ENCODE measurements at places on chromosomes 3 and 15.

GRCh38 chr3:118781839-118782238, 252.8 kb downstream of the IGSF11 start:
- no peak for DNase-seq

GRCh38 chr15:64754663-64755426, 20.5 kb downstream of the RBPMS2 start:
- DNase-seq: no peak

- DNase-seq: no peak
Measured at GRCh38 chr3:123298903-123299302, 97.2 kb downstream of the SEC22A start.

DNA sequence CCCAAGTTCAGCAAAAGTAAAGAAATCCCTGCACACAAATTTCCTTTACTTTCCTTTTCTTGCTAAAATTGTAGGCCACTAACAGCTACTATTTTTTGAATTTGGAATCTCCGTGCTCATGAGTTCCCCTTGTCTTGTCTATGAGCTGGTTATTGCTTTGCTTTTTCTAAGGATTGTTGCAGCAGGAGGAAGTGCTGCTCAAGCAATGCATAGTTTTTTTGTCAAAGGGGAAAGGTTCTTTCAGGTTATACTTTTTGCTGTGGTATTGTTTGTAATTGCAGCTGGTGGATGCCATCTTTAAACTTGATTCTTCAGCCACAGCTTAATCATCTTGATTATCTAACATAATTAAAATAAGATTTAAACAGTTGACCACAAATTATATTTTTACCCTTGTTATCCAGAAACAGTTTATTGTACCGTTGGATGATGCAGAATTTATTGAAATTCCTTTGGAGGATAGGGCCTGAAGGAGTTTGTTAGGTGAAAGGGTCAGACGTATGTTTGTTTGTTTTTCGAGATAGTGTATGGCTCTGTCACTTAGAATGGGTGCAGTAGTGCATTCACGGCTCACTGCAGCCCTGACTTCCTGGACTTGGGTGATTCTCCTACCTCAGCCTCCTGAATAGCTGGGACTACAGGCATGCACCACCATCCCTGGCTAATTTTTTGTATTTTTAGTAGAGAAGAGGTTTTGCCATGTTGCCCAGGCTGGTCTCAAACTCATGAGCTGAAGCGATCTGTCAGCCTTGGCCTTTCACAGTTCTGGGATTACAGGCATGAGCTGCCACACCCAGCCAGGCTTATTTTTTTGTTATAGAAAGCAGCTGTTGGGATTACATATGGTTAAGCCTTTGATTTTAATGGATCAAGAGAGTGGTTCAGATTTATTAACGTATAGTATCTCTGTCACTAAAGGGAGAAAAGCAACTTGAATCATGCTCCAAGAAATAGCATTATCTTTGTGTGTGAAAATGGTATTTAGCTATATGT, 11.7 kb downstream of the MGA start:
- no peak for DNase-seq

- no peak for DNase-seq
Measured at GRCh38 chr3:55292360-55292759, 194.7 kb downstream of the WNT5A start.

- DNase-seq: no peak
Measured at GRCh38 chr3:12861611-12862010, 20.2 kb upstream of the RPL32 start.

DNA sequence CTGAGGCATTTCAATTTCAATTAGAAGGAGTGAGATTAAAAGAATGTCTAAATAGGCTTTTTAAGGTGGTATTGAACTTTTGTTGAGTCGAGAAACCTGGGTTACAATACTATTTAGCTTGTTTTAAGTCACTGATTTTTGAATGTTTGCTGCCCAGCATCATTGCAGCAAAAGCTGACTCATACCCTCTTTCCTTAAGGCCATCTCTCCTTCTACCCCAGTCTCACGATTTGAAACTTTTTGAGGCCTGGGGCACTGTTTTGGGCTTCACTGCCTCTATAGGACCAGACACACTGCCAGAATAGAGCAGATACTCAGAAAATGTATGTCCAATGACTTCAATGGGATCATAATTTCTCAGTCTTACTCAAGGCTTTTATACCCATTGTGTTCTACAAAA, 319.6 kb upstream of the TGFBR2 start:
- DNase-seq: no peak

DNA sequence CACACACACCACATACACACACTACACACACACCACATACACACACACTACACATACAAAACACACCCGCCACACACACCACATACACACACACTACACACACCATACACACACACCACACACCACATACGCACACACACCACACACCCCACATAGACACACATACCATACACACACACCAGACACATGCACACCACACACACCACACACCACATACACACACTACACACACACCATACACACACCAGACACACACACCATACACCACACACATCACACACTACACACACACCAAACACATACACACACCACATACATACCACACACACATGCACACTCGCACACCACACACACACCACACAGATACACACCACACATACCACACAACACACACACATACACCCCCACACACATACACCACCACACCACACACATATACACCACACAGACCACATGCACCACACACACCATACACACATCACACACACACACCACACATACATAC, 26.3 kb downstream of the CPN2 start:
- DNase-seq: no peak

GRCh38 chr3:122435950-122436349, 20.1 kb upstream of the WDR5B start:
- no peak for DNase-seq

DNA sequence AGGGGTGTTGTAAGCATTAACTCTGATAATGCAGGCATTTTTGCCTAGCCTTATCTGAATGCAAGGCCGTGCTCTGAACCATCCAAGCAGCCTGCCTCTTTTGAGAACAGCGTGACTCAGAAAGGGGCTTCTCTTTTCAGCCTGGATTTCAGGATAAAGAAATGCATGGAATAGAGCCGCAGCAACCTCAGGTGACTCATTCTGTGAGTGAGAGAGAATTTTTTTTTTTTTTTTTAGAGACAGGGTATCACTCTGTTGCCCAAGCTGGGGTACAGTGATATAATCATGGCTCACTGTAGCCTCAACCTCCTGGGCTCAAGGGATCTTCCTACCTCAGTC, 20.6 kb upstream of the PDE8A start:
- DNase-seq: no peak

Data from RPMI8226 (cell line).